H9 (cell line): ENCODE measurements at places on chromosomes 4 and X.

DNA sequence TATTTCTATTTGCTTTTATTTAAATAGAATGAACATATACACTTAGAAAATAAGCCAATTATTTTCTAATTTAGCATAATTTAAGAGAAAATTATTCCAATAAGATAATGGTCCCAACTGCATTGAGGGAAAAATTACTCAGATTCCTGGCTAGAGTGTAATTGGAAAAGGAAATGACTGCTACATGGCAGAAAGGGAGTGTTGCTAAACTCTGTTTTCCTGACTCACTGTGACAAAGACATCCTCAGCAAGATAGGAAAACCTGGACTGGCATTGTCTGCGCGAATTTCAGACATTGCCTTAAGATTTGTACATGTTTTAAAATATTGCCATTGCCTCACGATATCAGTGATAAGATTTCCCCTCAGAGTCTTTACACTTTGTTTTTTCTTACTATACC, 8.2 kb downstream of the TNIP3 start:
- DNase-seq: no peak

GRCh38 chr4:127782025-127782274, 172 bp upstream of the HSPA4L start:
- DNase-seq: peak; percentile 92

- no peak for DNase-seq
Observed at GRCh38 chr4:161949946-161950725, 213.7 kb downstream of the FSTL5 start.

- no peak for DNase-seq
Observed at GRCh38 chr4:153495480-153496193, 29.5 kb downstream of the TMEM131L start.

- DNase-seq: no peak
Observed at GRCh38 chrX:21490341-21490740, 116.1 kb downstream of the CNKSR2 start.

- DNase-seq: peak; percentile 82
Observed at GRCh38 chrX:68433155-68433980, at the start of gene OPHN1. OPHN1 (minus strand) TSS chrX:68433495; CDS start chrX:68433020, 475 bp downstream.

DNA sequence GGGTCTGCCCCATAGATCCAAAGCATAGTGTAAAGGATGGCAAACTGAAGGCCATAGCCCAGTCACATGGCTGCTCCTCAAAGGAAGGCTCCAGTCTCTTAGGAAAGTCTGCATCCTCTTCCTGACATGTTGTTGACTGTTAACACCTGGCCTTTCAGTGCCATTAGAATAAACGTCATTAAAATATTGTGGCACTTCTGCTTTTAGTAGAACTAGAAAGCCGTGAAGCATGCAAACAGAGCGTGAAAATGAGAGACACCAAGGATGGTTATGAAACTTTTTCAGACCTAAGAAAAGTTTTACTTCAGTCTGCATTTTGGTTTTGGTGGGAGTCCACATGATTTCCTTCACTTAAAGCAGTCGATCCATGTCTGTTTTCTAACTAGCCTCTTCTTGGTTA, 41.1 kb upstream of the AFF2 start:
- no peak for DNase-seq

DNA sequence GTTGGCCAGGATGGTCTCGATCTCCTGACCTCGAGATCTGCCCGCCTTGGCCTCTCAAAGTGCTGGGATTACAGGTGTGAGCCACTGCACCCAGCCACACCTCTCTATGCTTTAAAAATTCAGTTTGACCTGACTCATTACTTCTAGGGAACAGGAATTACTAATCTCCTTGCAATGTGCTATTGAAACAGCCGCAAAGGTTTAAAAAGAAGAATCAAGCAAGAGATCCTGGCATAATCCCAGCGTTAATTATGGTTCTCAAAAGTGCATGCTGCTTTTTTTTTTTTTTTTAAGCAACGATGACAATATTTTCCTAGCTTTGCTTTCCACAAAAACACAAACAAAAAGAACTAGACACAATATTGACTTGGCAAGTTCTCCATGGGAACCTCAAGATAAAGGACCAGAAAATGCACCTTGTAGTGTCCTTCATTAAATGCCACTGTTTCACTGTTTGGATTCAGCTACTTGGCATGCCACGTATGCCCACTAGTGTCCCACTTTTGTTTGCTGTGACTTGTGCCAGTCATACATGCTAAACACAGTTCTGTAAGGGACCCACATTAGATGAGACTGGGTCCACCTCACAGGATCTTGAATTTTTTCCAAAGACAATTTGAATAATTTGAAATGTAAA, 112.6 kb upstream of the PPARGC1A start:
- no peak for DNase-seq

DNA sequence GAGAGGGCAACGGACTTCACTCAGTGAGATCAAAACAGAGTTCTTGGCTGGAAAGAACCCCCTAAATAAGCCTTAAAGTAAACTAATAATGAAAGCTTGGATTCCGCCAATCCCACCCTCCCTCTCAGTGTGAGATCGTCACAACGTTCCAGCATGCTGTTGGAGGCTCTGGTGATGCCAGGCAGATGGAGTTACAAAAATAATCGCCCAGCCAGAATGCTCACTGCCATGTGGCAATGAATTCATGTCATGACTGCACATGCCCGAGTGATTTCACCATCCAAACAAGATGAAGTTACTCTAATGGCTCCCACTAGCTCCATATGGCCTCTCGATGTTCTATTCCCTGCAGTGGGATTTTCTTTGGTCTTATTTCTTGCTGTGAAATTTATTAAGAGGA, 248.0 kb downstream of the SPATA18 start:
- no peak for DNase-seq

GRCh38 chr4:95165926-95166524, 382.7 kb downstream of the UNC5C start:
- no peak for DNase-seq

GRCh38 chr4:146486565-146486964, 35.2 kb downstream of the SLC10A7 start:
- DNase-seq: no peak

DNA sequence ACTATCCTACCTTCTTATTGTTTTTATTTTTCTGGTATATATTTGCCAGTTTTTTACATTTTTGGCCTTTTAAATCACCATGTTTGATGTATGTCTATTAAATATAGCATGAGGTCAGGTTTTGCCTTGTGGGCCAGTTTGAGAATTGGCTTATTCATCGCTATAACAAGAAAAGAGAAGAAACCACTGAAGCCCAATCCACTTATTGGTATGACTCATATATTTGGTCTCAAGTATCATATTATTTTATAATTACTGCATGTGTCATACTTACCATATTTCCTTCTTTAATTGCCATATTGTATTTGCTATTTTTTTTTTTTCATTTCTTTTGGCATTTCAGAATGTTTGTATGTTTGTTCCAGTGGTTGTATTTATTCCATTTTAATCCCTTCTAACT, 99.3 kb downstream of the IRF2 start:
- DNase-seq: no peak

GRCh38 chrX:29662101-29662500, 553.3 kb upstream of the MAGEB2 start:
- no peak for DNase-seq

DNA sequence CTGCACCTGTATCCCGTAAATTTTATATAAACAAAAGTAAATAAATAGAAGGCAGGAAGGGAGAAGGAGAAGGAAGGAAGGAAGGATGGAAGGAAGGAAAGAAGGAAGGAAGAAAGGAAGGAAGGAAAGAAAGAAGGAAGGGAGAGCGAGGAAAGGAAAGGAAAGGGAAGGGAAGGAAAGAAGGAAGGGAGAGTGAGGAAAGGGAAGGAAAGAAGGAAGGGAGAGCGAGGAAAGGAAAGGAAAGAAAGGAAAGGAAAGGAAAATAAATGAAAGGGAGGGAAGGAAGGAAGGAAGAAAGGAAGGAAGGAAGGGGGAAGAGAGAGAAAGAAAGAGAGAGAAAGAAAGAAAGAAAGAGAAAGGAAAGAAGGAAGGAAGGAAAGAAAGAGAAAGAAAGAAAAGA, 43.0 kb upstream of the FRG1 start:
- no peak for DNase-seq

DNA sequence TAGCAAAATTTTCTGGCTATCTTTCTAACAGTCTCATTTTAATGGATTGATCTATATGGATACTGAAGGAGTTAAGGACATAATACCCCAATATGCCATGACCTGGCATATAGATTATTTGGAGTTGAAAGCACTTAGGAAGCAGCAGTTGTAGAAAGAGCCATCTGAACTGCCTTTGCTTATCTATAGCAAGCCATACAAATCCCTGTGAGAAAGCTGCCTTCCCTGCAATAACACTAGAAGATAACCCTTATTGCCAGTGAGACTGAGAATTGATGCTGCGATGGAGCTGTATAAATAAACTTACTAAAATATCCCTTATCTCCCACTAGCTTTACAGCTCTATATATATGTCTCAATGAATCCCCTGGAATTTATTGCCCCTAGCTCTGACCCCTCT, 346.3 kb downstream of the TECRL start:
- DNase-seq: no peak

- DNase-seq: no peak
Observed at GRCh38 chrX:129599996-129600395, 54.8 kb downstream of the APLN start.

DNA sequence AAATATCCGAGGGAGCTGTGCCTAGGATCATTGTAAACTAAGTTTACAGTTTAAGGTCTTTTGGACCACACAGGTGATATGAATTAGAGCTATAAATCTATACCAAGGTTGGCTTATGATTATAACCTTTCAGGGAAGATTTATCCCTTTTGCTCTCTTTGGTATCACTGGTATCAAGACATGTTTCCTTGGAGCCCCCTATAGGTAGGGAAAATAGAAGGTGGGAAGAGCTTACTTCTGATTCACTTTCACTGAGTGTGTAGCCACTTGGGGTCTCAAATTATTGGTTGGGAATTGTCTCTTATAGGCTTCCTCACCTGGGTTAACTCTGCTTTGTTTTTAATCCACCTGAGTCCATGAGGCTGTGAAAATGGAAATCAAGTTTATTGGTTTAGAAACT, 262.1 kb upstream of the NR3C2 start:
- DNase-seq: no peak
